ENCODE measurements at places on chromosomes 5 and 9.

- ATAC-seq, result no peak
Measured at GRCh38 chr9:1053282-1053621, 3.1 kb downstream of the DMRT2 start.

GRCh38 chr9:93822229-93822628, 132.9 kb downstream of the BARX1 start:
- ATAC-seq, result no peak

GRCh38 chr9:36762958-36763357, 190.3 kb downstream of the MELK start:
- ATAC-seq, result no peak

GRCh38 chr5:7608772-7609171, 212.8 kb downstream of the ADCY2 start:
- ATAC-seq, result no peak

- no peak for ATAC-seq
Measured at GRCh38 chr9:120937127-120937526, 10.5 kb upstream of the TRAF1 start.

DNA sequence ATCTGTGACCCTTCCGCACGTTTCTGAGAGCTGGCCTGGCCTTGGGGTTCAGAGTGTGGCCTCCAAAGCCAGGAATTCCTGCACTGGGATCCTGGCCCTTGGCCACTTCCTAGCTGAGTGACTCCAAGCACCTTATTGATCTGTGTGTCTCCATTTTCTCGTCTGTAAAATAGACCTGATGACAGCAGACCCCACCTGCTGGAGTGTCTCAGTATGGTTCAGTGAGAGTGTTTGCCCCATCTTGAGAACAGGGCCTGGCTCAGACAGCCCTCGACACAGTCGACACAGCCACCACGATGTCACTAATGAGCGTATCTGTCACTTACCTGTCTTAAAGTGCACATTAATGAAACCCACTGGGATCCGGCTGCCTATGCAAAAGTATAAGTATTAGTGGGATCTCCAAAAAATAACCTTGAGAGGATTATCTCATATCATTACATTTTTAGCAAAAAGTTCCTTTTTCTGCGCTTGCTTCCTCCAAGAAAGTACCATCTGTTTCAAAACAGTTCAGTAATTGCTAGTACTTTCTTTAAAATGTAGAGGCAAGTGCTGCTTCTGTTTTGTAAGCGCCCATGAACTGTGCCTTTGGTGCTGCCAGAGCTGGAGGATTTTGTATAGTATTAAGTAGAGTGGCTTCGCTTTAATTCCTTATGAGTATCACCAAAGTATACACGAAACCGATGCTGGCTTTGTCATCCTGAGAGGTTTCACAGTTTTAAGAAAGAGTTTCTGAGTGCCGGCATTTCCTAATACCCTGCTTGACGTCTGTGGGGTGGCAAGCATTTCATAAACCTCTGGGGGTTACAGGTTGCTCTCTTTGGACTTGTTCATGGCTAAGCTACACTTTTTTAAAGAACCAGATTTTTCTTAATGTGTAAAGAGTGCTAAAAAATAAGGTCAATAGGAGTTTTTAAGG, 31.7 kb downstream of the UBE2QL1 start:
- ATAC-seq, result no peak

- ATAC-seq, result no peak
Measured at GRCh38 chr5:75627801-75628200, 16.5 kb downstream of the ANKDD1B start.

- no peak for ATAC-seq
Measured at GRCh38 chr5:81097713-81098112, 135.4 kb upstream of the CKMT2 start.

DNA sequence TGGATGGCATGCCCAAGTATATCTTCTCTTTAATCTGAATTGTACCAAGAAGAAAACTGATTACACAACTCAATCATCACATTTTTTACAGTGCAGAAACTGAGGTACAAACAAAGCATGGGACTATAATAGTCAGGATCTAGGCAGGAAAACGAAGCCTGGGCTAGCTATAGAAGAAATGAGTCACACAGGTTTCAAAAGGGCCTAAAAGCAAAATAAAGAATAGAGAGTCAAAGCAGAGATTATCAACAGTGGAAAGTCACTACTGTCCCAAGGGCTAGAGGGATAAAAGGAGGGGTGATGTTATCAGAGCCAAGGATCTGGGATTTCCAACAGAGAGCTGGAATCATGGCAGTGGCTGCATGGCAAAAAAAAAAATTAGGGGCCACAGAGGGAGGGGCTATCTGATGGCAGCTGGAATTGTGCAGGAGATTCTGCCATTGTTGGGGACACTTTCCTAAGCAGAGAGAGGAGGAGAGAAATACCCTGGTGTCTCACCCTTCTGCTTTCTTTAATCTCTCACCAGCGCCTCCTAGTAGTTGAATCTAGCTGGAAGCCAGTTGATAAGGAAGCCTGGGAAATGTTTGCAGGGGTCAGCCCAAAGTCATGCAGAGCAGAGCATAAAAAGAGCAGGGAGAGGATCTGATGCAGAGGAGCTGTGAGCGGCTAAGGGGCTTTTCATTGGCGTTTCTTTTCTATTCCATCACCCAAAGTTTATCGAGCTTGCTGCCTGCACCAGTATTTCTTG, 343.2 kb downstream of the ACTL7B start:
- ATAC-seq, result no peak

DNA sequence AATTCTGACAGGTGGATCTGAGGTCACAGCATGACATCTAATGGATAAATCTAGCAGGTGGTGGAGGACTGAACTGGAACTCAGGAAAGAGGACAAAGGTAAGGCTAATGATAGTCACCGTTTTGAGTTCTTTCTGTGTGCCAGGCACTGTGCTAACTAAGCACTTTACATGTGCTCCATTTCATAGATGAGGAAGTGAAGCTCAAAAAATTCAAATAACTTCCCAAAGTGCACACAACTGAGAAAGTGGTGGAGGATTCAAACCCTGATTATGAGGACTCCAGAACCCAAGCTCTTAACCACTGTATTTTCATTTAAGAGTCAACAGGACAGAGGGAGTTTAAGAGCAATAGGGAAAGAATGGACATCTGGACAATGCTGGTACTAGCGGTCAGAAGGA, 7.1 kb upstream of the DELE1 start:
- ATAC-seq, result no peak

GRCh38 chr9:87642330-87643106, 83.4 kb upstream of the CTSL start:
- ATAC-seq, result no peak

All from activated CD4-positive, CD25-positive, alpha-beta regulatory T cell treated with anti-CD3 and anti-CD28 coated beads, Interleukin-2, amount 50 U/mL, for 24 hours (primary cell).